H1 (cell line): ENCODE measurements at places on chromosomes 4 and X.
A peak's percentile ranks its signal among the peaks of the same experiment; 100 is the strongest.

DNA sequence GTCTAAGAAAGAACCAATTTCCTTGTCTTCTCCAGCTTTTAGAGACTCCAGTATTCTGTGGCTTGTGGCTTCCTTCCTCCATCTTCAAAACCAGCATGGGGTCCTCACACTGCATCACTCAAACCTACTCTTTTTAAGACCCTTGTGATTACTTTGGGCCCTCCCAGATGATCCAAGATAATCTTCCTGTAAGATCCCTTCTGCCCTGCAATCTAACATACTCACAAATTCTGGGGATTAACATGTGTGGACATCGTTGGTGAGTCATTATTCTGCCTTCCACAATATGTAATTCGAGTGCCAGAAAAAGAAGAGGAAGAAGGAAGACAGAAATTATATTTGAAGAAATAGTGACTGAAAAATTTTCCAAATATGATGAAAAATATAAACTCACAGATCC, 47.9 kb downstream of the BEND4 start:
- no peak overlapping the region for H3K4me3 ChIP-seq
- H3K4me1 ChIP-seq: no peaks in the 10 kb centered on the region
- no peak overlapping the region for H3K27ac ChIP-seq
- H3K36me3 ChIP-seq: peaks cover 3% of the 10 kb centered on the region; the same call in 1 of the 2 replicates

DNA sequence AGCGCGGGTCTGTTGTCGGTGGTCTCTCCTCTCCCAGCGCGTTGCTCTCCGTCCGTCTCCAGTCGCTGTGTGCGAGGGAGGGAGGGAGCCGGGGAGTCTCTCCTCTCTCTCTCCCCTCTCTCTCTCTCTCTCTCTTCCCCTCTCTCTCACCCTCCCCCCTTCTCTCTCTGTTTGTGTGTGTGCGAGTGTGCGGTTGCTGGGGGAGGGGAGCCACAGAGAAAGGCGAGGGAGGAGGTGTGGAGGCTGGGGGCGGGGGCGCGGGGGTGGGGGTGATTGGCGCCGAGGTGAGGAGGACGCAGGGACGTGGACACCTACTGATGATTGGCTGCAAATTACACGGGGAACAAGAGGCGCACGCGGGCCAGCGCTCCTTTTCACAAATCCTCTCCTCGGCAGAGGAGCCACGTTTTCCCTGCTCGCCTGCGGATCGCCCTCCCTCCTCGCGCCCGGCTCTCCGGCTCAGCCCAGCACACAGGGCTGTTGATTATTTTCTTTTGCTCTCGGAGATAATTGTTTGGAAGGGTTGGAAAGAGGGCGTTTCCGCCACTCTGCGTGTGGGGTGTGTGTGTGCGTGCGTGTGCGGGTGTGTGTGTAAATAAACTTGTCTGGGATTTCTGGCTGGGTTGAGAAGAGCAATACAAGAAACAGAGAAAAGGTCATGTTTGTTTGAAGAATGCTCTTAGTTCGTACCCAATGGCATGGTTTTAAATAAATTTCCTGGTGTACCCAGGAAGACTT, at the start of gene CXXC4:
Gene CXXC4 (minus strand): TSS at position 73 of the 738 bp plus-strand sequence. CDS start 3,092 bp downstream, outside the sequence.
- no peaks in the 10 kb centered on the region for H3K36me3 ChIP-seq
- H3K27ac ChIP-seq: peak within 1 kb of the TSS; percentile 67
- peak; percentile 47 for DNase-seq
- H3K4me1 ChIP-seq: no peaks in the 10 kb centered on the region

- DNase-seq: peak; percentile 9
- H3K4me3 ChIP-seq: no peak overlapping the region
- no peak overlapping the region for H3K27ac ChIP-seq
- no peaks in the 10 kb centered on the region for H3K27me3 ChIP-seq
These were observed 760.6 kb upstream of the EPHA5 start for GRCh38 chr4:66430856-66431255.

GRCh38 chrX:12308420-12308819, 170.1 kb downstream of the FRMPD4 start:
- no peak for DNase-seq
- H3K36me3 ChIP-seq: no peaks in the 10 kb centered on the region
- H3K4me3 ChIP-seq: no peak overlapping the region

GRCh38 chrX:148298737-148299136, 201.7 kb upstream of the AFF2 start:
- no peak for DNase-seq
- H3K4me3 ChIP-seq: no peak overlapping the region
- no peak overlapping the region for H3K27ac ChIP-seq
- H3K27me3 ChIP-seq: no peaks in the 10 kb centered on the region

DNA sequence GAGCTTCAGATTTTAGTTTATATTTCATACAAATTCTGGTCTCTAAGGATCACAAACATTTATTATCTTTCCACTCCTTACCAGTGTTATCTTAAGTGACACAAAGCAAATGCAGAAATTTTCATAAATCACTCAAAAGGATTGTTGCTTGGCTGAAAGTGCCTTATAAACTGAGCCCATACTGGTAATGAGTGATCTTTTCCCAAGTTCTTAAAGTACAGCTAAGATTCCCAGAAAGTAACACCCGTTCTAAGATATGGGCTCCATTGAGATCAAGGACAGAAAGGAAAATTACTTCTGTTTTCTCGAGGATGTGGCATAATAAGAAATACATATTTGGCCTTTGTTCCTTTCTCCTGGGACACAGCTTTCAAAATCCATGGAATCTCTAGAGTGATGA, 313.7 kb downstream of the ARHGAP24 start:
- H3K36me3 ChIP-seq: no peaks in the 10 kb centered on the region
- no peak overlapping the region for H3K27ac ChIP-seq
- DNase-seq: no peak
- no peaks in the 10 kb centered on the region for H3K27me3 ChIP-seq
- H3K4me1 ChIP-seq: no peaks in the 10 kb centered on the region

- H3K4me1 ChIP-seq: peaks cover 4% of the 10 kb centered on the region
- no peak overlapping the region for H3K4me3 ChIP-seq
- no peak overlapping the region for H3K27ac ChIP-seq
- no peak for DNase-seq
These were observed 15.7 kb downstream of the TIGD4 start for GRCh38 chr4:152763796-152764195.

DNA sequence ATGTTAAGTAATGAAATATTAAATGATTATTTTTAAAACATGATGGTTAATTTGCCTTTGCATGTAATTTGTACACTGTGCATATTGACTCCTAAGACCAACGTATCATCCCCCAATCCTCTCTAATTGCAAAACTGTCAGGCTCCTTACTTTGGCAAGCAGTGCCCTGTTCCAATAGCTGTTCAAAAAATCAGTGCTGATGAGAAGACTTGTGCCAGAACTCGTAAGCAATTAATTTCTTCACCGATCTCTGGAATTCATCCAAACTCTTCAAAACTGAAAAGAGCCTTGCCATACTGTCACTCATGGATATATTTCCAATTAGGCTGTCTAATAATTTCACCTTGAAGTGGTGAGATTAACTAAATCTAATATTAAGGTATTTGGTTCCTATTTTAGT, 493.9 kb upstream of the NDST4 start:
- H3K4me3 ChIP-seq: no peak overlapping the region
- H3K27me3 ChIP-seq: no peaks in the 10 kb centered on the region
- DNase-seq: no peak
- H3K36me3 ChIP-seq: no peaks in the 10 kb centered on the region
- H3K27ac ChIP-seq: no peak overlapping the region

DNA sequence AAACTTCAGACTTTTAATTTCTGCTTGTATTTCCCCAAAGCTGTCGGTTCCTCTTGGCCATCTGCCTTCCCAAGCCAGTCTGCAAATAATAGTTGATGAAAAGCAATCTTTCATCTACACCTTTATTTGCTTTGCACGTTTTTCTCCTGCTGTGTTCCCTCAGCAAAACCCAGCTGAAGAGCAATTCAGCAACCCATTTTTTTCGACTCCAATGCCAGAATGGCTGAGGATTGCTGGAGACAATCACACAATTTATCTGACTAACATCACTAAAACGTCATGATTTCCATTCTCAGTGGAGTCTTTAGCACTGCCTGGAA, 94.3 kb downstream of the GPRIN3 start:
- no peak overlapping the region for H3K4me3 ChIP-seq
- DNase-seq: no peak
- no peaks in the 10 kb centered on the region for H3K4me1 ChIP-seq
- H3K36me3 ChIP-seq: no peaks in the 10 kb centered on the region

DNA sequence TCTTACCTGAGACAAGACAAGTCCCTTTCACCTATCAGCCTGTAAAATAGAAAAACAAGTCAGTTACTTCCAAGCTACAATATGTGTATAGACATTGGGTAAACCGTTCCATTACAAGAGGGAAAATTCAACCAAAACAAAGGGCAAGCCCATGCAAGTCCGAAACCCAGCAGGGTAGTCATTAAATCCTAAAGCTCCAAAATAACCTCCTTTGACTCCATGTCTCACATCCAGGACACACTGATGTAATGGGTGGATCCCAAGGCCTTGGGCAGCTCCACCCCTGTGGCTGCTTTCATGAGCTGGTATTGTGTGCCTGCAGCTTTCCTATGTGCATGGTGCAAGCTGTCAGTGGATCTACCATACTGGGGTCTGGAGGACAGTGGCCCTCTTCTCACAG, 14.7 kb upstream of the FAM47B start:
- no peaks in the 10 kb centered on the region for H3K27me3 ChIP-seq
- H3K27ac ChIP-seq: no peak overlapping the region
- H3K36me3 ChIP-seq: no peaks in the 10 kb centered on the region
- no peaks in the 10 kb centered on the region for H3K4me1 ChIP-seq

DNA sequence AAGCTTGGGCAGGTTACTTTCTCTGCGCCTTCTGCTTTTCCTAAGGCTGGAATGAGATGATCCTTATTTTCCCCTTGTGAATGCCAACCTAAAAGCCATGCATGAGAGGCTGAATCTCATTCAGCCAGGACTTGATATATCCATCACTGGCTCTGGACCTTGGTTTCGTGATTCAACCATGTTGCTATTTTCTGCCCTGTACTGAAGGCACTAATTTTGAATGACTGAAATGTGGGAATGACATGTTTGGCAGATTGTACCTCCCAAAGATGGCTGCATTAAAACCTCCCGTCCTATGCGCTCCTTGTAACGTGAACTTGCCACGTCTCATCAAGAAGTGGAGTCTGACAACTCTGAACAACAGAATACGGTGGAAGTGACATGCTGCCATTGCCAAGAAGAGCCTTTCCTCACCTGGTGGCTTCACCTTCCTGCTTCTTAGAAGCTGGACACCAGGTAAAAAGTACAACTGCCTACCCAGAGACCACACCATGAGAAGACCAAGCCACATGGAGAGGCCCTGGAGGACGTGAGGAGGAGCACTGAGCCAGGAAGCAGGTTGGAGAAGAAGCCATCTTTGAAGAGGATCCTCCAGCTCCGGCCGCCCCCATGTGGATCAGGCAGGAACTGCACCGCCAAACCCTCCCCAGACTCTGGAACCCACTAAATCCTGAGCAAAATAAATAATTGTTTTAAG, 174.5 kb downstream of the NSUN7 start:
- H3K4me1 ChIP-seq: peaks cover 5% of the 10 kb centered on the region
- H3K27me3 ChIP-seq: no peaks in the 10 kb centered on the region
- H3K36me3 ChIP-seq: no peaks in the 10 kb centered on the region
- no peak for DNase-seq
- no peak overlapping the region for H3K27ac ChIP-seq

GRCh38 chrX:3076416-3076991, 35.2 kb downstream of the ARSF start:
- H3K4me1 ChIP-seq: no peaks in the 10 kb centered on the region
- no peak overlapping the region for H3K4me3 ChIP-seq
- no peak overlapping the region for H3K27ac ChIP-seq
- peak; percentile 46 for DNase-seq
- H3K27me3 ChIP-seq: no peaks in the 10 kb centered on the region

DNA sequence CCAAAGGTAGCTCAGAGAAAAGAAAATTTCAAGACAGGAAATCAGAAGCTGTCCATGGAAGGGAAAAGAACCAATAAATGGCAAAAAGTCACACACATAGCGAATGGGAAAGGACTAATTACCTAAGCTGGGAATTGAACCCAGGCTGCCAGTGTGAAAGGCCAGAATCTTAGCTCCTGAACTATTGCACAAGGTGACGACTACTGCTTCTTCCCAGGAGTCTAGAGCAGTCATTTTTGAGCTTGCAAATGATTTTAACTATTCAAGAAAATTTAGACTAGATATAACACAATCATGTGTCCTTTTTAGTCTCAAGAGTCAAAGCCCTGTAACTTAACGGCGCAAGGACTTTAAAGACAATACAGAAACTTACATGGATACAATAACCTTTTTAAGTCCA, 34.1 kb upstream of the ZNF81 start:
- no peaks in the 10 kb centered on the region for H3K36me3 ChIP-seq
- DNase-seq: no peak
- no peak overlapping the region for H3K4me3 ChIP-seq
- H3K27me3 ChIP-seq: no peaks in the 10 kb centered on the region

DNA sequence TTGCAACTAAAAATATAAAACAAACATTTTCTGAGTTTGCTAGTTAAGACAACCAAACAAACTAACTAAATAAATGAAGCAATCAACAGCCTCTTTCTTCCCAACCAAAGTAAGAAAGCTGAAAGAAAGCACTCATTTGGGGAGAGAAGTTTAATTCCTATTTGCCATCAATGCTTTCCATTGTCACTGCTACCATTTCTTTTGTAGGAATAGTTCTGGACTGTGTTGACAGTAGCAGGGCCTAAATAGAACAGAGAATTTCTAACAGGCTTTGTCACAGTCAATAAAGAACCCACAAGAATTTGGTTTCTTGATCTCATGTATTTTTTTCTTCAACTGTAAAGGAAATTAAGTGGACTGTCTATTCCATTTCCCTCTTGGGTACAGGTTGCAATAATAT, 1886.4 kb upstream of the TENM3 start:
- no peaks in the 10 kb centered on the region for H3K4me1 ChIP-seq
- no peak overlapping the region for H3K27ac ChIP-seq
- no peak for DNase-seq
- H3K27me3 ChIP-seq: no peaks in the 10 kb centered on the region
- H3K4me3 ChIP-seq: no peak overlapping the region
- no peaks in the 10 kb centered on the region for H3K36me3 ChIP-seq

- H3K4me1 ChIP-seq: no peaks in the 10 kb centered on the region
- no peaks in the 10 kb centered on the region for H3K27me3 ChIP-seq
- H3K36me3 ChIP-seq: no peaks in the 10 kb centered on the region
These were observed 142.2 kb downstream of the FAM47A start for GRCh38 chrX:33989936-33990335.

GRCh38 chr4:40731792-40732245, 17.9 kb upstream of the NSUN7 start:
- H3K27ac ChIP-seq: no peak overlapping the region
- no peaks in the 10 kb centered on the region for H3K36me3 ChIP-seq
- no peak for DNase-seq
- H3K4me1 ChIP-seq: no peaks in the 10 kb centered on the region
- no peaks in the 10 kb centered on the region for H3K27me3 ChIP-seq

DNA sequence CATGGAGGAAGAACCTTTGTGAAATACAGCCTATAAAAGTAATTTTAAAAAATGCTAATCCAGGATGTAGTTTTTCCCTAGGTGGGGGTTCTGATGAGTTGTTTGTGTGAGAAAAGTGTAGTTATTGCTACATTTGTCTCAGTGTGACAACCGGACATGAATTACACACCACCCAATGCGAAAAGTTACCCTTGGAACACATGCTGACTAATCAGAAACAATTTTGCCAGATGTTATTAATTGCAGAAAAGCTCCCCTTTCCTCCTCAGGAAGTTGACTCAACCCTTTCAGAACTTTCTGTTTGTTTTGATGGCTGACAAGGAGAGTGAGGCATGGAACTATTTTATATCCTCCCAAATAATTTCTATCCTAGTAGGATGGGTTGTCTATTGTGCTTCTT, 38.1 kb upstream of the EDA2R start:
- no peak overlapping the region for H3K27ac ChIP-seq
- no peak for DNase-seq
- no peaks in the 10 kb centered on the region for H3K36me3 ChIP-seq
- H3K27me3 ChIP-seq: no peaks in the 10 kb centered on the region
